ENCODE measurements at places on chromosomes 12 and 14.
A peak's percentile ranks its signal among the peaks of the same experiment; 100 is the strongest.

DNA sequence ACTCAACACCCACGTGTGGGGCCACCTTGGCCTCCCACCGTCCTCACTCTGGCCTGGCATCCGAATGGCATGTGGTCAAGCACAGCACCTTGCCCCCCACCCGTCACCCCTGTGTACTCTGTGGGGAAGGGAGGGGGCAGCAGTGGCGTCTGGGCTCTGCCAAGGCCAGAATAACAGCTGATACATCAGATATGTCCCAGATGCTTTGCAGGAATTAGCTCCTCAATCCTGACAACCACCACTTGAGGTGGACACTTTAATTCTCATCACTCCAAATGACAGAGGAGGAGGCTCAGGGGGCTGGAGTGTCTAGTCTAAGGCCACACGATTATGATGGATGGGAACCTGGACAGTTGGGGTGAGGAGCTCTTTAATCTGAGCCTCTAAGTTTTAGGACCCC lies 1.7 kb upstream of the KRT80 start:
- no peak for DNase-seq

DNA sequence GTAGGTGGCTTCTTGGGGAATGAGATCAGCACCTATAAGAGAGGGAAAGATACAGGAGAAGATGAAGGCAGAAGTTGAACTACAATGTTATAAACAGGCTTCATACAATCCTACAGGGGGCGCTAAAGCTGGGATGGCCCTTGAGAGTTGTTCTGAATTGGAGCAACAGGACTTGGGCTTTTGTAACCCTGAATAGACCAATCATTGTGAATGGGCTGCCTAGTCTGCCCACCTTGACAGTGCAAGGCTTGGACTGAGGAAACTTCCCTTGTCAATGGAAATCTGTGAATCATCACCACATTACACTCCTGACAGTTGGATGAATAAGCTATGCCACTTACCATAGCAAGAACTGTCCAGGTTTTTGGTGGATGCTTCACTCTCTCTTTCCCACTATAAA lies 306.1 kb downstream of the KCNC2 start:
- DNase-seq, result no peak

- DNase-seq, result no peak
Measured at GRCh38 chr14:54572316-54572715, 5.4 kb downstream of the SAMD4A start.

GRCh38 chr12:3131129-3131528 lies 54.0 kb downstream of the TSPAN9 start:
- no peak for DNase-seq

GRCh38 chr12:53749986-53750811 lies 1.6 kb downstream of the CISTR start:
- DNase-seq, result peak; percentile 37

GRCh38 chr14:101715210-101716076 lies 46.1 kb upstream of the PPP2R5C start:
- DNase-seq, result no peak
